ENCODE measurements at places on chromosomes 1 and 21. TPM values are rescaled to one million over a fixed set of nuclear protein-coding genes. Genes with fewer than 3 reads are reported as not detected.

DNA sequence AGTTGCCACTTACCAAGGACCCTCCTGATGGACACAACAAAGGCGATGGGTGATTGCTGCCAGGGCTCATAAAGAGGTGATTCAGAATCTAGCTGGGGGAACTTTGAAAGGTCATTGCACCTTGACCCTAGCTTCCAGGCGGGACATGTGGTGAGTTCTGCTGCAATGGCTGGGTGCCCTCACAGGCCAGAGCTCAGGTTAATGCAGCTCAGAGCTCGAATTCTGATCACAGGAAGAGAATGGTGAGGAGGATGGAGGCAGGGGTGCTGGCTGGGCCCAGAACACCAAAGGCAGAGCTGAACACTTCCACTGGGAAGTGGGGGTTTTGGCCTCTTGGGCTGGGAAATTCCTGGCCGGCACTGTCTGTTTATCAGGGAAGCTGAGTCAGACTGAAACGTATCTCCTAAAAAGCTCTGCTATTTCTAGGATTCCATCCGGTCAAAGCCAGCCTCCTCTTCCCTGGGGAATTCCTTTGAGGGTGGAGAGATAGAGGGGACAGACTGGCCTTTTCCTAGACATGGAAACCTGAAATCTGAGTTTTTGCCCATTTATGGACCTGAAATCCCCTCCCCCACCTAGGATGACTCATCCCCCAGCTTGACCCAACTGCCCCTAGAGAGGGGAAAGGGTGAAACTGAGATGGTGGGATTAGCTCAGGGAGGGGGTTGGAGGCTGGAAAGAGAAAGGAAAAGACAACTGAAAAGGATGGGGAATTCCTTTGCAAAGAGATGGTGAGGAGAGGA is 27.2 kb downstream of the NUAK2 start:
- no peak for DNase-seq

DNA sequence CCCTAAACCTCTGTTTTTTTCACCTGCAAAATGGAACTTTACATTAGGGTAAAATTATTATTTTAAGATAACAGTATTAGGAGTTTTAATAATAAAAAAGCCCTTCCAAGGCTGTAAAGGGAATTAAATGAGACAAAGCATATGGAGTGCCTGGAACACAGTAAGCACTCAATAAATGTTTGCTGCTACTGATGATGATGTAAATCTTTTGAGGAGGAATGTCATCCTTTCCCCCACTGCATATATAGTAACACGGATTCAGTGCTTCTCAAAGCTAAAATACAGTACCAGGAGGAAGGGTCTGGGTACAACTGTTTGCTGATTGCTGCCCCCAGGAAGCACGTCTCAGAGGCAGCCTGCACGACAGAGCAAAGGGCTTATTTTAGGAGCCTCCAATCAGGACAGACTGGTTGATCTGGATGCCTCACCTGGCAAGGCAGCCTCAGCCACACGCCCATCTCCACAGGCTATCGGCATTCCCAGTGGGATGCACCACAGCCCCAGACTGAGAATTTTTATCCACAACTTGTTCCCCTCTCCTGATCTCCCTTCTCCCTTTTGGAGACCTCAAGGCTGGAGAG is 64.4 kb downstream of the GADD45A start:
- no peak for DNase-seq

DNA sequence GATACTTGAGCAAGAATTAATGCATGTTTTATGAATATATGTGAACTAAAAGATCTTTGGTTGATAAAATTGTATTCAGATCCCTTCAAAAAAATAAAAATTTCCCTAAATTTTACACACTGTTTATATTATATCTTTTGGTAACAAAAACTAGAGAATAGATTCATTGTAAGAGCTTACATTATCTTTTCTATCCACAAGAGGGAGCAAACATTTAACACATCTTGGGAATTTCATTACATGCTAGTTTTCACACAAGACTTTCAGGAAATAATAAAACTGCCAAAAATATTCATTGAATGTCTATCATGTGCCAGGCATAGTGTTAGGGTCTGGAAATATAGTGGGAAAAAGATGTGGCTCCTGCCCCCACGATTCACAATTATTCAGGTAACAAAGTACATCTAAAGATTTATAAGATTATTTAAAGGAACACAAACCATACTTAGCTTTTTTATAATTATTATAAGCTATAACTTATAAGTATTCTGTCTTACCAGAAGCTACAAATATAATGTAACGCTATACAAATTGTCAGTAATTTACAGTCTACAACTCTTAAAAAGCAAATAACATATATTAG is 30.6 kb downstream of the FAF1 start:
- DNase-seq = no peak

GRCh38 chr1:107874221-107874620 is 90.8 kb downstream of the VAV3 start:
- no peak for DNase-seq

DNA sequence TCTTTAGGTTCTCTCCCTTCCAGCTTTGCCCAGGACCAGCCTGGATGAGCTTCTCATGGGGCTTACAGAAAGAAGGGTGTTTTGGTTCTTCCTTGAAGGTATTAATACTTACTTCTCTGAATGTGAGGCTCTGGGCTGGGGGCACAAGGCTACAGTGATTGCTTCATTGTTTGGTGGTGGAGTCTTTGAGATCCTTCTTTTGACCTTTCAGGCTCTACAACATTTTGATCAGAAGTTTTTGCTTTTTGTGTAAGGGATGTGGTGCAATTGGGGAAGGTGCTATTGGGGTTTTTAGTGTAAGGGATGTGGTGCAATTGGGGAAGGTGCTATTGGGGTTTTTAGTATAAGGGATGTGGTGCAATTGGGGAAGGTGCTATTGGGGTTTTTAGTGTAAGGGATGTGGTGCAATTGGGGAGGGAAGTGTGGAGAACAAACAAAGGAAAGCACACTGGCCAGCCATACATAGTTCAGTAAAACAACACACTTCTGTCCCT is 103.6 kb upstream of the IVNS1ABP start:
- DNase-seq = no peak

Gene E2F2
- total RNA-seq = 13.0 TPM

Gene TMPRSS15
- not detected for total RNA-seq

DNA sequence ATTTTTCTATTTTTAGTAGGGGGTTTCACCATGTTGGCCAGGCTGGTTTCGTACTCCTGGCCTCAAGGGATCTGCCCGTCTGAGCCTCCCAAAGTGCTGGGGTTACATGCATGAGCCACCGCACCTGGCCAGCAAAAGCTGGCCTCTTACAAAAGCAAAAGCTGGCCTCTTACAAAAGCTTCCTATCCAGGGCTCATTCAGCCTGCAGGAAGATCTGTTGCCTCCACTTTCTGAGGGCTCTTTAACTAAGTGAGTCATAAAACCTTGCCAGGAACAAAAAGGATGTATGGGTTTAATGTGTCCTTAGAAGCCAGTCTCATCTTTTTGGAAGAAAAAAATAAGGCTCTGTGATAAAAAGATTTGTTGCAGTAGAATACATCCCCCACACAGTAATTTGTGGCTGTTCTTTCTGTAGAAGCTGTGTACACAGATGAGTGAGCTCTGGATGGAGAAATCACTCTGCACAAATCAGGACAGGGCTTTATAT is 15.0 kb downstream of the HTR1D start:
- no peak for DNase-seq

Gene ERG
- 8.0 TPM for total RNA-seq

DNA sequence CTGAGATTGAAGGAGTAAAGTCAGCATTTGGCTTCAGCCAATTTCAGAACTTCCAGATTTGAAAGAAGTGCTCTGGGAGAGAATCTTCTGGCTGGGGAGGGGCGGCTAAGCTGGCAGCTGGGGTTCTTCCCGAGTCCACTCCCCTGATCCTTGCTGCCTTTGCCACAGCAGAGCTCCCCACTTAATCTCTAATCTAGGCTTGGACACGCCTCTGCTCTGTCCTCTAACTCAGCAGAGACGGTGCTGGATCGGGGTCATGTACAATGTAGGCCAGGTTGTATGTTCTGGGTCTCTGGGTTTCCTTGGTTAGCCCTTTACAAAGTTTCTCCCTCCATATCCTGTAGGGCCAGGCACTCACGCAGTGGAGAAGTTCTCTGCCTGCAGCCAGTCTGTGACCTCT is 10.1 kb upstream of the GSTM3 start:
- DNase-seq = no peak

- DNase-seq = no peak
These were observed 65.6 kb upstream of the IRF2BP2 start for GRCh38 chr1:234675572-234675971.

Gene DNASE2B
- not detected for total RNA-seq
